ENCODE measurements at places on chromosomes 11 and 22. TPM values are rescaled to one million over a fixed set of nuclear protein-coding genes. Genes with fewer than 3 reads are reported as not detected.

The FIBIN gene
- total RNA-seq, result not detected

The RTL10 gene
- 26.1 TPM for total RNA-seq

The CABP7 gene
- total RNA-seq, result 2.7 TPM

The GGT5 gene
- total RNA-seq, result 13.0 TPM

The GRM5 gene
- not detected for total RNA-seq

The HYLS1 gene
- total RNA-seq, result not detected

The MMP26 gene
- total RNA-seq, result not detected

The GRIA4 gene
- total RNA-seq, result 19.3 TPM

The MPZL3 gene
- 15.4 TPM for total RNA-seq

The APOBEC3B gene
- total RNA-seq, result not detected

The MS4A1 gene
- 18.5 TPM for total RNA-seq

The SLC22A25 gene
- total RNA-seq, result not detected

The DDX25 gene
- total RNA-seq, result 0.40 TPM

The NPTXR gene
- 1.7 TPM for total RNA-seq

The BATF2 gene
- total RNA-seq, result 5.0 TPM

The TYR gene
- total RNA-seq, result not detected

The SLC17A6 gene
- not detected for total RNA-seq

The OVOL1 gene
- 33.2 TPM for total RNA-seq

The OR8G5 gene
- not detected for total RNA-seq

The OR10A2 gene
- not detected for total RNA-seq

The FGF3 gene
- not detected for total RNA-seq

The ANO9 gene
- total RNA-seq, result 344 TPM

The TRIM49 gene
- total RNA-seq, result not detected

The KCNJ1 gene
- not detected for total RNA-seq

The APOA1 gene
- 42.9 TPM for total RNA-seq

The INS gene
- total RNA-seq, result not detected

The DEPDC7 gene
- total RNA-seq, result 24.7 TPM

The UBQLNL gene
- total RNA-seq, result not detected

The SLC22A8 gene
- not detected for total RNA-seq

The PLAAT4 gene
- 54.5 TPM for total RNA-seq

The USP2 gene
- total RNA-seq, result 2.5 TPM

The TNNT3 gene
- 14.0 TPM for total RNA-seq

The OR51B5 gene
- not detected for total RNA-seq

The FGF19 gene
- total RNA-seq, result not detected

The TIGD3 gene
- 3.3 TPM for total RNA-seq

The SLN gene
- total RNA-seq, result not detected

The MMP10 gene
- 0.54 TPM for total RNA-seq

The GRK3 gene
- total RNA-seq, result 3.2 TPM

The MS4A2 gene
- total RNA-seq, result not detected

The IGSF9B gene
- total RNA-seq, result 1.1 TPM

The OR51B4 gene
- not detected for total RNA-seq

The TNNI2 gene
- 9.3 TPM for total RNA-seq

The TPBGL gene
- not detected for total RNA-seq

Measured in Peyer's patch (tissue), 4 donors.